Kidney capillary endothelial cell (primary cell): ENCODE measurements at places on chromosomes 5 and 9.
A peak's percentile ranks its signal among the peaks of the same experiment; 100 is the strongest.

DNA sequence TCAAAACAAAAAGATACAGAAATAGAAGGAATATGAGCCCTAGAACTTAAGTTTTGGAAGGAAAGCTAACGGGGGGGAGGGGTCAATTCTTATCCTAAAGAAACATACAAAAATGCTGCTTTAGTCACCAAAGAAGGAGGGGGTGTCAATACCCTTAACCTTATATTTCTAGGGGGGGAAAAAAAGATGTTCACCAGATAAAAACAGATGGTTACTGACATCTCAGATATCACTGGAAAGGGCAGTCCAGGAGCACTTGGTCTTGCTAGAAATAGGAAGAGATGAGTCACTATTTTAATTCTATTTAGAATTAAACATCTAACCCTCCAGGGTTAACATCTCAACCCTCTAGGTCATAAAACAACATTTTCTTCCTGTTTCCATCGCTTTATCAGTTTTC is 1.7 kb downstream of the DIAPH1 start:
- peak; percentile 17 for DNase-seq

GRCh38 chr5:19855031-19855430 is 133.0 kb downstream of the CDH18 start:
- DNase-seq: no peak

GRCh38 chr5:77663090-77663863 is 24.8 kb upstream of the OTP start:
- no peak for DNase-seq

DNA sequence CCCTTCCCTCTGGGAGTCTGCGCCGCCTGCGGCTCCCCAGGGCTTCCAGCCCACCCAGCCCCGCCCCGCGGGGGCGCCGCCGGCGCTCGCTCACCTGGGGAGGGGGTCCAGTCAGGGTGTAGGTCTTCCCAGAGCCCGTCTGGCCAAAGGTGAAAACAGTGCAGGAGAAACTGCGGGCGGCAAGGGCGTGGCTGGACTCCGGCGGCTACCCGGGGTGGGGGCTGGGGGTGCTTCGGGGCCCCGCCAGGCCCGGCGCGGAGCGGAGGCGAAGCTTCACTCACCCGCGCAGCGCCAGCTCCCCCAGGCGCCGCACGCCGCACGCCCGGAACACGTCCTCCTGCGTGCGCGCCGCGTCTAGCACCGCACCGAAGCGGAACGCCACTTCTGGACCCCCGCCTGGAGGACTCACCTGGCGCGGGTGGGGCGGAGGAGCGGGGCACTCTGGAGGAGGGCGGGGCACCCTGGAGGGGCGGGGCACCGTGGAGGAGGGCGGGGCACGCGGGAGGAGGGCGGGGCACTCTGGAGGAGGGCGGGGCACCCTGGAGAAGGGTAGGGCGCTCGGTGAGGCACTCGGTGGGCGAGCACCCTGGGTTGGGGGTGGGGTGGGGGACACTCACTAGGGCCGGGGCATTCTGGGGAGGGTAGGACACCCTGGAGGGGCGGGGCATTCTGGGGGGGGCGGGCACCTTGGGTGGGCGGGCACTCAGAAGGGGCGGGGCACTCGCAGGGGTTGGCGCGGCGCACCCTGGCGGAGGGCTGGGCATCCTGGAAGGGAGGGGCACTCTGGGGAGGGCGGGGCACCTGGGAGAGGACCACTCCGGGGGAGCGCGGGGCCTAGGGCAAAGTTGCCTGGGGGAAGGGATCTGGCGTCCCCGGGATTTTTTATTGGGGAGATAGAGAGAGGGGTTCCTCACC is 814 bp downstream of the KIF12 start:
- no peak for DNase-seq

DNA sequence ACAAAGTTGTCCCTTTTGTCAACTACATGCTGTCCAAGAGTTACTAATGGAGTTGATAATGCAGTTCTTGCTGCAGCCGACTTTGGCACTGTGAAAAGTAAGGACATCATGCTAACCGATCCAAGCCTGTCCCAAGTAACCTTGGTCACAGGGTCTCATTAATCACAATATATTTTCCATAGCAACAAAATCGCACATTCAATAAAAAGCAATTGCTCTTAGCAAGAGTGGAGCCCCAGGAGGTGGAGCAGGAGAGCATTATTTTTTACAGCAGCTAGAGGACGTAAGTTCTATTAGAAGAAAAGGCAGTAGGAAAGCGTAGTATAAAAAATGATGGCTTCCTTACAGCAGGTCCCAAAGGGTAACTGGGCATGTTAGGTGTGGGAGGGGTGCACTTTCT is 570.3 kb downstream of the EBF1 start:
- DNase-seq: no peak
